Stimulated activated CD8-positive, alpha-beta memory T cell treated with anti-CD3 and anti-CD28 coated beads, Interleukin-12 subunit alpha, Interleukin-12 subunit beta, amount 100 ng/mL, for 4 hours (primary cell): ENCODE measurements at places on chromosomes 6 and 20.

- DNase-seq, result no peak
These were observed 18.5 kb downstream of the FRMD1 start for GRCh38 chr6:168060521-168060931.

DNA sequence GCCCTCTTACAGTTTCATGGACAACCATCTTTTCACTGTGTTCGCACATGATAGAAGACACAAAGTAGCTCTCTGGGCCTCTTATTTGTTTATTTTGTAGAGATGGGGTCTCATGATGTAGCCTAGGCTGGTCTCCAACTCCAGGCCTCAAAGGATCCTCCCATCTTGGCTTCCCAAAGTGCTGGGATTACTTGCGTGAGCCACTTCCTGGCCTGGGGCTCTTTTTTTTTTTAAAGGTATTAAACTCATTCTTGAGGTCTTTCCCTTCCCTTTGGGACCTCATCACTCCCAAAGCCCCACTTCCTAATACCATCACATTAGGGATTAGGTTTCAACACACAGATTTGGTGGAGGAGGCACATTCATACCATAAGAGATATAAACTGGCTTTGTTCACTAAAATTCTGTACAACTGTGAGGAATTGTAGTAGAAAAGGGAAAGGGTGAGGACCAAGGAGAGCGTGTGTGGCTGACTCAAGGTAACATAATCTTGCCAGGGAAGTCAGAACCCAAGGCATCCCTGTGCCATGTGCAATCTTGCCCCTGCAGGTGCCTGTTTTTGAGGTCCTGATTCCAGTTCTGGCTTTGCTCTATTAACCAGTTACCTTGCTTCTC, 45.5 kb downstream of the EIF2S2 start:
- DNase-seq, result no peak

- no peak for DNase-seq
These were observed 954.3 kb downstream of the KIF16B start for GRCh38 chr20:15618912-15619311.

GRCh38 chr20:25054096-25054820, 3.7 kb downstream of the ACSS1 start:
- no peak for DNase-seq

DNA sequence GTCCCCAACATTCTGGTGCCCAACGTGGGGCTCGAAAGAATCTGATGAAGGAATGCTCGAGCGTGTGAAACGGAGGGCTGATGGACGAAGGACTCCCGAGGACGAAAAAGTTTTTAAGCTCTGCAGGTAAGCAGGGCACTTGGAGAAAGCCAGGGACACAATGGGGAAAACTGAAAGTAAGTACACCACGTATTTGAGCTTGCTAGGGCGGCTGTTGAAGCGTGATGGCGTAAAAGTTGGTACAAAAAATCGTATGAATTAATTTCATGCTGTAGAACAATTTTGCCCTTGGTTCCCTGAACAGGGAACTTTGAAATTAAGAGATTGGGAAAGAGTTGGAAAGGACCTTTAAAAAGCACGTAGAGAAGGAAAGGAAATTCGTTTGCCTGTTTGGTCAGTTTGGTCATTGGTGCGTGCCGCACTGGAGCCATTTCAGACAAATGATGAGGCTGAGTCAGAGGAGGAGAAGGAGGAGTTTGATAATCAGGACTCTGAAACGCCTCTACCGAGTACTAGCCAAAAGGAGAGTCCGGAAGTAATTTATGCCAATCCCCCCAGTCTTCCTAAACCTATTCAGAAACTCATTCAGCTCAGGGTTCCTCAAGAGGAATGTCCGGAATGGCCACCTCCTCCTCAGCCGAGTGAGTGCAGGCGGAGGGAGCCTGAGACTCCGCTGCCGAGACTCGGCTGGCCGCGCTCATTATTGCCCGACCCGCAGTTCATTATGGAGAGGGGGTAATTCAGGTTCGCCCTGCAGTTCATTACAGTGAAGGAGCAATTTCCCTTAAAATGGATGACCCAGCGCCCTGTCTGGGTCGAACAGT, 59.2 kb upstream of the PRSS16 start:
- peak; percentile 19 for DNase-seq

DNA sequence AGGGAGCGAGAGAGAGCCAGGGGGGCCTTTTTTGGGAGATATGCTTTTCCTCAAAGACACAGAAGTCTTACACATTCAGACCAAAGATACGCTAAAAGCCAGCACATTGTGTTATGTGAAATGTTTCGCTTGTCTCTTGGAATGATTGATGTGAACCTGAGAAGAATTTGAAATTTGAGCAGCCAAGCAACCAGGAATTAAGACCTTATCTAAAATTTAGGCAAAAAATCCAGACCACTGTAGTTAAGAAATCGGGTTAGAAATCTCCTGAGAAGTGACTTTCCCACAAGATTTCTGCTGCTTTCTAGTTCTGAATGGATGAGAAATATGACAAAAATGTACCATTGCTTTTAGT, 223.2 kb upstream of the GMDS start:
- no peak for DNase-seq

DNA sequence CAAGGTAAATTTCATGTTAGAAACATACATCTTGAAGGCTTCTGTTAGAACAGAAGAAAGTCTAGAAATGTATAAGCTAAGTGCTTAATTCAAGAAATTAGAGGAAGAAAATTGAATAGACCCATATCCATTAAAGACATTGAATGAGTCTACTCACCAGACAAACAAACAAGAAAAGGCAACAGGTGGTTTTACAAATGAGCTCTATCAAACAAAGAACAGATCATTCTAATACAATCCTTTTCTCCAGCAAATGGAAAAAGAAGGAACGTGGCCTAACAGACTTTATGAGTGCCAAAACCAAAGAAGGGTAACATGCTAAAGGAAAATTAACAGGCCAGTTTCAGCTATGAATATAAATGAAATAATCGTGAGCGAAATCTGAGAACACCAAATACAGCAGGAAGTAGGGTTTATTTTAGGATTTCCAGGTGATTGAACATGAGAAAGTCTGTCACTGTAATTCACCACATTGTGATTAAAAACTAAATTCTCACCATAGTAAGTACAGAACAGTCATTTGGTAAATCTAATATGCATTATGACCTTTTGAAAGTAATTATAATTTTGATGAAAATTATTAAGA, 22.6 kb downstream of the MTHFD1L start:
- no peak for DNase-seq

- no peak for DNase-seq
These were observed 44.1 kb downstream of the NHSL1 start for GRCh38 chr6:138454981-138455706.

GRCh38 chr6:41345901-41346300, 10.5 kb downstream of the NCR2 start:
- no peak for DNase-seq

GRCh38 chr6:15357782-15358181, 111.9 kb downstream of the JARID2 start:
- no peak for DNase-seq

DNA sequence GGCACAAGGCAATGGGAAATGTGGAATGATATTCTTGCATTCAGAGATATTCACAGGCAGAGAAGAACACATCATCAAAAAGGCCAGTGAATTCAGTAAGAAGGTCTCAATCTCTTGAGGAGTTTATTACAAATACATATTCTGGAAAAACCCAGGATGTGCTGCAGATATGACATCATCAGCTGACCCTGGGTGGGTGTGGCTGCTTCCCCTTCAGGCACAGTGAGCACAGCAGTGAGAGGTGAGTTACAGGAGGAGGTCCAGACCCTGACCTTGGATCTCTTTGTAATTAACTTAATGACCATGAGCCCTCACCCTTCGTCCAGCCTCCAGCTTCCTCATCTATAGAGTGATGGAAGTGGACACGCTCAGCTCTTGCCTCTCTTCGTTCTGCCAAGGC, 147.5 kb upstream of the SYNDIG1 start:
- DNase-seq, result no peak

- no peak for DNase-seq
These were observed 393.8 kb upstream of the HSF2 start for GRCh38 chr6:122005661-122006060.

- DNase-seq, result no peak
These were observed 33.5 kb downstream of the XRN2 start for GRCh38 chr20:21336455-21337151.

DNA sequence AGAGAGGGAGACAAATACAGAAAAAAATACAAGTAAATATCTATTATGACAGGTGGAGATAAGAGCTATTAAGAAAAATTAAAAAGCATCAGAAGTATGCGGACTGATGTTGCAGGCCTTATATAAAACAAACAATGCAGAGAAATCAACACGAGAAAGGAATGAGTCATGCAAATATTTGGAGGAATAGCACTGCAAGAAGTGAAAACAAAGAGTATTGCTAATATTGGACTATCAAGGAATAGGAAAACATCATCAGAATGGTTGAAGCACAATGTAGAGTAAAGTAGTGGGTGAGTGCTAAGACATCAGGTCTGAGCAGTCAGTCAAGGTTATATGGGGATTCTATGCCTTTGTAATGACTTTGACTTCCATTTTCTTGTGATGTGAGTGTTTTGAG, 657.5 kb upstream of the GJE1 start:
- no peak for DNase-seq

GRCh38 chr6:44431118-44431725, 43.7 kb downstream of the CDC5L start:
- DNase-seq, result no peak

DNA sequence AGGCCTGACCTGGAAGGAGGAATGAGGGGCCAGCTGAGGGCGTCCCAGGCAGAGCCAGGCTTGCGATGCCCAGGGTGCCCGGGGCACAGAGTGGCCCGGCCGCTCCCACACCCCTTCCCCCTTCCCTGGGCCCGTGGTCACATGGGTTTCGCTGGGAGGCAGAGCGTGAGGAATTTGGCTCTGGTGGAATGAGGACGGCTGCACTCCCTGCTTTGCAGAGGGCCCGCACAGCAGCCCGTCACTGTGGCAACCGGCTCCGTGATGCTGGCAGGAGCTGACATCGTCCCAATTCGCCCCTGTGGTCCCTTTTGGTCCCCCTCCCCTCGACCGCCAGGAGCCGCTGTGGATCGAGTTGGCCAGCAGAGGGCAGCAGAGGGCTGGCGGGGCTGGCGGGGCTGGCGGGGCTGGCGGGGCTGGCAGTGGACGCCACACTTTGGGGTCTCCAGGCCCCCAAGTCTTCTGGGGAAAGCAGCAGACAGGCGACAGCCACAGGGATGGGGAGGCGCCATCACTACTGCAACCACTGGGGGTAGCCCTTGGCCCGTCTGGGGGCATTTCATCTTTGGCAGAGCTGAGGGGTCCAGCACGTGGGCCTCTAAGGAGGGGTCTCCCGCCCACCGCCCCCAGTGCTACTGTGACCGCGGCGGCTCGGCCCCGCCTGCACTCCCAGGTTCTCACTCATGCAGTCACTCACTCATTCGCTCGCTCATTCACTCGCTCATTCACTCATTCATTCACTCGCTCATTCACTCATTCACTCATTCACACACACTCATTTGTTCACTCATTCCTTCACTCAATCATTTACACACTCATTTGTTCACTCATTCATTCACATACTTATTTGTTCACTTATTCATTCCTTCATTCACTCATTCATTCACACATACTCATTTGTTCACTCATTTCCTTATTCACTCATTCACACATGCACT, 49.7 kb upstream of the BHLHE23 start:
- no peak for DNase-seq

DNA sequence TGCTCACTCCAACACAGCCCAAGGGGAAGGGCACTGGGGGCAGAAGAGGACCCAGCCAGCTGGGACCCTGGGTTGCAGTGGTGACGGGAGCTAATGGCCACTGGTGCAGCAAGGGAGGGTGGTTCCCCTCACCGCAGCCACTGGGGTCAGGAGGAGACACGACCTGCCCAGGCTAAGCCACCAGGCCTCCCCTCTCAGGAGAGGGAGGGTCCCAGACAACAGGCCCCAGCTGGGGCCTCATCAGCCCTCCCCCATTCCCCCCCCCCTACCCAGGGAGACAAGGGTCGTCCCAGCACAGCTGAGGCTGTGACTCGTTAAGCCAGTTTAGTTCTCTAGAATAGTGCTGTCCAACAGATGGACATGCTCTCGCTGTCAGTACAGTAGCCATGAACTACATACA, 17.3 kb upstream of the MATN4 start:
- no peak for DNase-seq

DNA sequence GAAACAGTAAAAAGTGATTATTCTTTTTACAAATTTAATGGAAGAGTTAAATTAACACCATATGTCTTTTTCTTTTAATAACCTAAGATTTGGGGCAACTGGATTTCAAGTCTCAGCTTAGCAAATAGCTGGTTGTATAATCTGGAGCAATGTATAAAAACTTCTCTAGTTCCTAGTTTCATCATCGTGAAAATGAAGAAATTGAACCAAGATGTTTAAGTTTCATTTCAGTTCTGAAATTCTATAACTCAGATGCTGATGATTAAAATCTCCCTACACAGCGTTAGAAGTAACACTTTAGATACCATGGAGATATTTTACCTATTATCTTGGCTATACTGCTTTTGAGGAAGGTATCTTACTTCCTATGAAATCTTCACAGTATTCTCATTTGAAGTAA, 252.0 kb downstream of the KIF16B start:
- DNase-seq, result no peak

DNA sequence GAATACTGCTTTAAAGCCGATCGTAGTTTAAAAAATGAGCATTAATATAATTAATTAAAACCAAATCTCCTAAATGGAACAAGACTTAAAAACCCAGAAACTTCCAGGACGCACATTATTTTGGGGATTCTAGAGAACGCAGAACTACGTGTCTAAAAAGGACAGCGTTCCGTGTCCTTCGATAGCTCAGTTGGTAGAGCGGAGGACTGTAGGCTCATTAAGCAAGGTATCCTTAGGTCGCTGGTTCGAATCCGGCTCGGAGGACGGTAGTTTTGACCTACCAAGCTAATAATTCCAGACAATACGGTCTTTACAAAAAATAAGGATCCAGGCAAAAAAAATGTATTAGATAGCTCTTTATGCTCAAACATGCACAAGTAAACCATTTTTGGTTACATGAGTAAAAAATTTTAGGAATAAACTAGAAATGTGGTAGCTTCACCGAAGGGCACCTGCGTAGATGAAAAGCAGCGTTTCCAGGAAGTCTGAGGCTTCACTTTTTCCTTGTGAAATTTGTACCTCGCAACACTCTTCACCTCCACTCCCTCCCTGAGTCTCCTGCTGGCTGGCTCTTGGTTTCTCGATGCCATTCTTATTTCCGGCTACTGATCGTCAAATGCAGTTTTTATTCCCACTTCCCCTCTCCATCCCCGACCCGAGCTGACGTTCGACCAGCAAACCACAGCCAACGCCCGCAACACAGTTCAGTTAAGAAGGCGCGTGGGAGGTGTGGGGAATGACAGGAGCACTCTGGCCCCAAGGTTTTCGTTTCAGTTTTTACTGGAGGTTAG, 19.6 kb upstream of the ABT1 start:
- no peak for DNase-seq

DNA sequence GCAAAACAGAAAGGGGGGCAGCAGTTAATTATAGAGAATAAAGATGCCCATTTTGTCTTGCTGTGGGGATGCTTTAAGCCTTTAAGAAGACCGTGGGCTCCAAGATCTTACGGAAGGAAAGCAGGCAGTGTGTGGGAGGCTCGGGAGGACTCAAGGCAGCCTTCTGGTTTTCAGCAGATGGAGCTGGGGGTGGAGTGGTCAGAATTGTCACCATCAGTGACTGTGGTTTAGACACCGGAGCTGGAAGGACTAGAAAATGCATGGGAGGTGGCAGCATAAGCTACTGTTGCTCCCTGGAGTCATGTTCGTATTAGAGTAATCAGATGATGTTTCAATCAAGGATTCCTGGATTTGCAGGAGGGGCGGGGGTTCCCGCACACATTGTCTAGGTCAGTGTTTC, 3.7 kb downstream of the PHACTR1 start:
- no peak for DNase-seq
